ENCODE measurements at places on chromosomes 6 and 20.
A peak's percentile ranks its signal among the peaks of the same experiment; 100 is the strongest.

DNA sequence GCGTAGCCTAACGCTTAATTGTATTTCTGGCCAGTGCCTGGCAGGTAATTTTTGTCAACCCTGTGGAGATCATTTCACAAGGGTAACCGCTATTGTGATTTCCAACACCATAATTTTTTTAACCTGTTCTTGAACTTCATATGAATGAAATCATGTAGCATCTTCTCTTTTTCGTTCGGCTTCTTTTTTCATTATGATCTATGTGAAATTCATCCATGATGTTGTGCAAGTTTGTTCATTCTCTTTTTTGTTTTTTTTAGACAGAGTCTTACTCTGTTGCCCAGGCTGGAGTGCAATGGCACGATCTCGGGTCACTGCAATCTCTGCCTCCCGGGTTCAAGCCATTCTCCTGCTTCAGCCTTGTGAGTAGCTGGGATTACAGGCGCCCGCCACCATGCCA lies 42.5 kb upstream of the TGM3 start:
- DNase-seq = no peak

GRCh38 chr20:56762401-56762800 lies 133.3 kb downstream of the TFAP2C start:
- DNase-seq = no peak

DNA sequence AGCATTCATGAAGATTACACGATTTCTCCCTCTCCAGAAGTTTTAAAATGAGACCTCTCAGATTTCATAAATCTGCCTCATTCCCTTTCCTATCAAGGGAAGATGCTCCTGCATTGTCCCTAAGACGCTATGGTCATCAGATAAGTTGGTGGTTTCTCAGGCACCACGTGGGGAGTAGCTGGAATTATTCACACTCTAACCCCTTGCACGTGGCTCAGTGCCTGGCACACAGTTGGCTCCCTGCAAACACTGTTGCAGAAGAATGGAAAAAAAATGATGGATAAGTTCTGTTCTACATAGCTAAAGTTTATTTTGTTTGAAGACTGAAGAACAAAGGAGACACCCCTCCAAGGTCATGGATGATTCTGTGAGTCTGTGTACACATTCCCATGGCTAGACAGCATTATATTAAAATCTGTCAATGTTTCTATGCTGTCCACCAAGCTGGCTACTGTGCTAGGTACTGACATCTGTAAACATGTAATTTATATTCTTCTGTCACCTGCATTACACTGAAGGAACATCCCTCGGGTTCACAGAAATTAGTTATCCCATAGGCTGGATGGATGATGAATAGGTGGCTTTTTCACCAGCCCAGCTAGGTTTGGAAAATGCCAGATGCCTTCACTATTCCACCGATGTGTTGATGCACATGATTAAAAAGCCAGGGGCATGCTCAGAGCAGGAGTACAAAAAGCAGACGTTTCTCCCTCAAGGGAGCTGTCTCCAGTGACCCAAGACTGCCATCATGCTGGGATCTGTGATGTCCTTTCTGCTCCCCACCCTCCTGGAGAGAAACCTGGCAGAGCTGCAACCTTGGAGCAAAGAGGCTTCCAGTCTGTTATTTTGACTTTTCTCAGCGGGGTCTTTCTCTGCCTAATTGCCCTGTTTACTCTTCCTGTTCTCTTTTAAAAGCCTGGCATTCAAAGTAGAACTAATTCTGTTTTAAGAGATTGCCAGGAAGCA lies 610.5 kb downstream of the UTRN start:
- DNase-seq = no peak

DNA sequence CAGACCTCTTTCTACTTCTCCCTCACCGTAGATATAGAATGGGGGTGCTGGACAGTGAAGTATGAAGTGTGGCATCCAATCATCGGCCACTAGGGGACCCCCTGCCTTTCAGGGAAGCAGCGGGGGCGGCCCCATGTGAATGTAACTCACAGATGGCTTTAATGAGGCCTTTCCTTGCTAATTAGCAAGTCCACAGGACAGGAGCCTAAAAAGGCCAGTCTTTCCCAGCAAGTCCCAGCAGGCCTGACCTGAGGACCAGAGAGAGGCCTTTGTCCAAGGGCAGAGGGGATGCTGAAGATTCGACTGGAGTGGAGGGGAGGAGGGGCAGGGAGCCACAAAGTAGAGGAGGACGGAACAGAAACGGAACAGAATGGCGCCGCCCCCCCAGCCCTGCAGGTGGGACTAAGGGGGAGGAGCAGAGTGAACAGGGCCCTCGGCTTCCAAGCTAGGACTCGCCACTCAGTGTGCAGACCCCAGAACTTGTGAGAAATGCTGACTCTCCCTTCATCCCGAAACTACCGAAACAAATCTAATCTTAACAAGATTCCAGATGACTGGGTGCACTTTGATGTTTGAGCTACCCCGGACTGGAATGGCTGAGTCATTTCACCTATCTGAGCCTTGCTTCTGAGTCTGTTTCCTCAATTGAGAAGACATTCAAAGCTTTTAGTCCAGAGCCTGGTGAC lies 5.8 kb downstream of the C6orf132 start:
- DNase-seq = peak; percentile 68

DNA sequence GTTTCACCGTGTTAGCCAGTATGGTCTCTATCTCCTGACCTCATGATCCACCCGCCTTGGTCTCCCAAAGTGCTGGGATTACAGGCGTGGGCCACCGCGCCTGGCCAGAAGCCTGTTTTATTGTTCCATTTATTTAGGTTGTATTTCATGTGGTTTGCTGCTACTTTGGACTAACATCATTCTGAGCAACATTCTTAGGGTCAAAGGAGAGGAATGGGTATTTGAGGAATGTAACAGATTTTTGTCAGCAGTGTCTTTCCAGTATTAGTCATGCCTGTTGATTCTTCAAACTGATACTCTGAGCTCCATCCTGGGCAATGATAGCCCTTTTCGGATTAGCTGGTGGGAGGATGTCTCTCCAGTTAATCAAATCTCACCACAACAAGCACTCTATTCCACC lies 213.0 kb upstream of the CITED2 start:
- peak; percentile 59 for DNase-seq

- DNase-seq = no peak
Measured at GRCh38 chr6:150134280-150134920, 8.4 kb upstream of the PPP1R14C start.

GRCh38 chr20:58633161-58634053 lies 17.7 kb upstream of the STX16 start:
- no peak for DNase-seq

- no peak for DNase-seq
Measured at GRCh38 chr20:37381621-37382471, 35.9 kb downstream of the SRC start.

- DNase-seq = peak; percentile 60
Measured at GRCh38 chr6:36853325-36853724, 14.1 kb upstream of the CPNE5 start.

DNA sequence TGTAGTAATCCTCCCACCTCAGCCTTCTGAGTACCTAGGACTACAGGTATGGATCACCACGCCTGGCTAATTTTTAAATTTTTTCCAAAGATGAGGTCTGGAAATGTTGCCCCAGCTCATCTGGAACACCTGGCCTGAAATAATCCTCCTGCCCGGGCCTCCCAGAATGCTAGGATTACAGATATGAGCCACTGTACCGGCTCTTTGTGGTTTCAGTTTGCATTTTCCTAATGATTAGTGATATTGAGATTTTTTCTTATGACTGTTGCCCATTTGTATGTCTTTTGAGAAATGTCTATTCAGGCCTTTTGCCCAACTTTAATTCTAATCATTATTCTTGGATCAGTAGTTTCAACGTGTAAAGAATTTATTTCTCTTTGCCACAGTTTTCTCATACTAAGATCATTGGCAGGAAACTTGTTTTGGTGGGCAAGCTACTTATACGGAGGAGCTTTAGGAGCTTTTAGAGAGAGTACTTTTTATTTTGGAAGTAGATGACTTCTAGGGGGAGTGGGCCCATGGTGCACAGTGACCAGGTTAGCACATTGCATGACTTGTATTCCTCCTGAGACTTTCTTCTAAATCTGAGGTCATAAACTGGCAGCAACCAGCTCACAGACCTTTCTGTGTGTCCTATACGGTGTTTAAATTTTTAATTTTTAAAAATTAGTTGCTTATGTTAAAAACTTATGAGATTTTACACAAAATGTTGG lies 62.3 kb downstream of the STK4 start:
- DNase-seq = no peak

DNA sequence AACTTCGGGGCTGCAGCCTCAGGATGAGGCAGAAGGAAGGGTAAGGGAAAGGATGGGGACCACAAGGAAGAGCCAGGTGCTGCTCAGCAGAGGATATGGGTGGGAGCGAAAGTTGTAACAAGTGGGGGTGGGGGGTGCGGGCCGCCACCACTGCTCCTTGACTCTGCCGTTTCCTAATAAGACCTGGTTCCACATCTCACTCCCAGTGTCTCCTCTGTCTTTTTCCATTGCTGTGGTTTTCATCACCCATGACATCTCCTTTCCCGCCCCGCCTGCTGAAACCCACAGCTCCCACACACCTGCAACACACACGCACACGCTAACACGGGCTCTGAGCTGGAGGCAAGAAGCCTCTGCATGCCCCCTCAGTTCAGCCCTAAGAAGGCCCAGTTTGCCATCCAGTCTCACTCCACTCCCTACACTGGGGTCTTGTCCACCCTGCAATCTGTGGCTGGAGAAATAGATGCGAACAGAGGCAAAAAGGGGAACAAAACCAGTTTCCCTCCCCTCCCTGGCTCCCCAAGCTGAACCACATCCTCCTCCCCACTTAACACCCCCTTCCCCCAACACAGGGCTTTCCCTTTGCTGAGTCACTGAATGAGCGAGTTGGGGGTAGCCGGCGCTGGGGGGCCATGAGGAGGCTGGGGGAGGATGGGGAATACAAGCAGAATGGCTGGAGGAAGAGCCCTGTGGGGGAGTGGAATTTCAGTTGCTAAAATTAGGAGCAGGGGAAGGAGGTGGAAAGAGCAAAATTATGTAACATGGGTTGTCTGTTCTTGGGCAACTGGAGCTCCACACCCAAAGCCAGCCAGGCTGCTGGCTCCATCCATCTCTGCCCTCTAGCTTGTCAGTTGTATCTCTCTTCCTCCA lies 11.5 kb downstream of the NFKBIL1 start:
- DNase-seq = no peak

DNA sequence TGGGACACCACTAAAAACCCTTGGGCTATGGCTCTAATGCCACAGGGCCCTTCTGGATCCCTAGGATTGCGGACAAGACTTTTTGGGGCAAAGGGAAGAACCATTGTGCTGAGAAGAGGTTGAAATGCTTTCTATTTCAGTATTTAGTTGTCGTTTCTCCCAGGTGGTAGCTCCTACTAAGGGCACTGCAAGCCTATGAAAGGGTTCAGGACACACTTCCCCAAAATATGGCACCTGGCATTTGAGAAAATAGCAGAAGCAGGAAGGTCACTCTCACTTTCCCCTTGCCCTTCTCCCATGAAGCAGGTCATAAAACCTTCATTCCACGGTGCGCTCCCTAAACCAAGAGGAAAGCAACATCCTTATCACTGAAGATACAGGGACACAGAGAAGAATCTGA lies 125.4 kb upstream of the GPR6 start:
- no peak for DNase-seq

DNA sequence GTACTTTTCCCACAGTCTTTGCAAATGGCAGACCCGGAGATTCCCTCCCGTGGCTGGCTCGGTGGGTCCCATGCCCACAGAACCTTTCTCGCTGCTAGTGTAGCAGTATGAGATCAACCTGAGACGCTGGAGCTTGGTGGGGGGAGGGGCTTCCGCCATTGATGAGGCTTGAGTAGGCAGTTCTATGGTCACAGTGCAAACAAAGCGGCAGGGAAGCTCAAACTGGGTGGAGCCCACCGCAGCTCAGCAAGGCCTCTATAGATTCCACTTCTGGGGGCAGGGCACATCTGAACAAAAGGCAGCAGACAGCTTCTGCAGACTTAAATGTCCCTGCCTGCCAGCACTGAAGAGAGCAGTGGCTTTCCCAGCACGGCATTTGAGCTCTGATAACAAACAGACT lies 186.0 kb upstream of the KCNK16 start:
- DNase-seq = no peak

GRCh38 chr6:90126839-90127238 lies 169.8 kb downstream of the BACH2 start:
- no peak for DNase-seq

GRCh38 chr6:28683945-28684538 lies 158.4 kb downstream of the GPX5 start:
- DNase-seq = no peak

DNA sequence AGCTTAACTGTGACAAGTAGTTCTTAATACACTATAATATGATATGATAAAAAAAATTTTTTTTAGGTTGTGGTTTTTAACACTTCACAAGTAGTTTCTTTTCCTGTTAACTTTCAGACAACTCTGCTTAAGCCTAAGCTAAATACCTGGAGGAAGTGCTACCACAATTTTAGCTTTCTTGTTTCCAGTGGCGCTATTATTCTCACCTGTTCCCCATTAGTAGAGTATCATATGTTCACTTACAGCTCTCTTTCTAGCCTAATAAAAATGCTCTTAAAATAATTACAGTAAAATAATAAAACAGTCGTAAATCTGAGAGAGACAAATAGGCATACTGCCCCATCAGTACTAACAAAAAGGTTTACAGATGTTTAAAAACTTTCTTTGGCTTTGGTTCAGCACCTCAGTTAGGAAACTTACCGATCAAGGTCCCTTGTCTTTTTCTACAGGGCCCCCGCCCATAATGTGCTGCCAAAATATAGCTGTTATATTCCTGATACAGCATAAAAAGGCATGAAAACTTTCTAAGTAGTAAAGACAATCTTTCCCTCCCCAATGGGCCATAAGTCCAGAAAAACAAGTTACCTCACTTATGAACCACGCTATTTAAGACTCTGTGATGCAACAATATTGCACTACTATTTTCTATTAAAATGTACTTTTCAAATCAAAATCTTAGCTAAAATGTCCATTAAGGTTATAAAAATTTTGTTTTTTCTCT lies 57.9 kb downstream of the SESN1 start:
- no peak for DNase-seq

- DNase-seq = no peak
Measured at GRCh38 chr6:5490501-5491069, 229.3 kb downstream of the FARS2 start.

DNA sequence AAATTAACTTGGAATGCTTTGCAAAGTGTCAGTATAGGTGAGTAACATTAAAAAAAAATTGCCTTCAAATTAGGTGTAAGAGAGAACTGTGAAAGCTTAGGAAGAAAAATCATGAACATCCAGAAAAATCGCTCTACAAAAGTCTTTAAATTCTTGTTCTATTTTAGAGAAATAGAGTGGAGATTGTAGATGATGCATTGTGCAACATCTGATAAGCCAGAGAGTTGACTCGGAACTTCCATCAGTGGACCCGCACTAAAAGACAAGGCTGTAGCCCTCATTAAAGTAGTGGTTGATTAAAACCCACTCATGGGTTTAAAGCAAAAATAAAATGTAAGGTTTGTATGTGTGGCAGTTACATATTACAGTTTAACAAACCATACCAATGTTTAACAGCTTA lies 35.8 kb downstream of the MAP3K4 start:
- no peak for DNase-seq

DNA sequence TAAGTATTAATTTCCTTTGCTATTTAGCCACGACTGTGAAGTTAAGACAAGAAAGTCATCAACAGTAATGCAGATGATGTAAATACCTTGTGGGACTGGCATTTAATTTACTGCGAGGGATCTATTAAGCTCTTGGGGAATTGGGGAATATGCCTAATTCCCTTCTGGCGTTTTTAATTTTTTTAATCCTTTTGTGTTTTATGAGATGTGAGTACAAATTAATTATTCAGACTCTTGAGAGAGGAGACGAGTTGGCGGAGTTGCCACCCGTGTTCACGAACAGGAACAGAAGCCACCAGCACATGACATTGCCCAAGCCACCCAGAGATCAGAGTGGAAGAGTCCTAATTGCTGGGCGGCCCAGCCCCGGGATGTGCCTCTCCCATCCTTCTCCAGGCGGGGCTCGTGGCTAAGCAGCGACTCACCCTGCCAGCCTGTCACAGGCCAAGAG lies 533 bp upstream of the CRYBG1 start:
- no peak for DNase-seq

All from HTR-8/SVneo (cell line).